ENCODE measurements at places on chromosomes 1 and 21. TPM values are rescaled to one million over a fixed set of nuclear protein-coding genes. Genes with fewer than 3 reads are reported as not detected.

- H3K4me3 ChIP-seq = no peak overlapping the region
- H3K4me1 ChIP-seq = no peaks in the 10 kb centered on the region
- H3K36me3 ChIP-seq = no peaks in the 10 kb centered on the region
- H3K27me3 ChIP-seq = no peaks in the 10 kb centered on the region
- no peak overlapping the region for H3K27ac ChIP-seq
- DNase-seq = no peak
These were observed 34.6 kb upstream of the CD55 start for GRCh38 chr1:207286786-207287468.

DNA sequence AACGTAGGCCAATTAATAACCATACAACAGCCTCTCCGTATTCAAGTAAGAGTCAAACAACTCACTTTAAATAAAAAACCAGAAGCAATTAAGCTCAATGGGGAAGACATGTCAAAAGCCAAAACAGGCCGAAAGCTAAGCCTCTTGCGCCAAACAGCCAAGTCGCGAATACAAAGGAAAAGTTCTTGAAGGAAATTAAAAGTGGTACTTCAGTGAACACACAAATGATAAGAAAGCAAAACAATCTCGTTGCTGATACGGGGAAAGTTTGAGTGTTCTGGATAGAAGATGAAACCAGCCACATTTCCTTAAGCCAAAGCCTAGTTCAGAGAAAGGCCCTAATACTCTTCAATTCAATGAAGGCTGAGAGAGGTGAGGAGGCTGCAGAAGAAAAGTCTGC, 53.4 kb downstream of the SIPA1L2 start:
- no peaks in the 10 kb centered on the region for H3K27me3 ChIP-seq
- no peak for DNase-seq
- H3K4me3 ChIP-seq = no peak overlapping the region
- no peak overlapping the region for H3K27ac ChIP-seq

DNA sequence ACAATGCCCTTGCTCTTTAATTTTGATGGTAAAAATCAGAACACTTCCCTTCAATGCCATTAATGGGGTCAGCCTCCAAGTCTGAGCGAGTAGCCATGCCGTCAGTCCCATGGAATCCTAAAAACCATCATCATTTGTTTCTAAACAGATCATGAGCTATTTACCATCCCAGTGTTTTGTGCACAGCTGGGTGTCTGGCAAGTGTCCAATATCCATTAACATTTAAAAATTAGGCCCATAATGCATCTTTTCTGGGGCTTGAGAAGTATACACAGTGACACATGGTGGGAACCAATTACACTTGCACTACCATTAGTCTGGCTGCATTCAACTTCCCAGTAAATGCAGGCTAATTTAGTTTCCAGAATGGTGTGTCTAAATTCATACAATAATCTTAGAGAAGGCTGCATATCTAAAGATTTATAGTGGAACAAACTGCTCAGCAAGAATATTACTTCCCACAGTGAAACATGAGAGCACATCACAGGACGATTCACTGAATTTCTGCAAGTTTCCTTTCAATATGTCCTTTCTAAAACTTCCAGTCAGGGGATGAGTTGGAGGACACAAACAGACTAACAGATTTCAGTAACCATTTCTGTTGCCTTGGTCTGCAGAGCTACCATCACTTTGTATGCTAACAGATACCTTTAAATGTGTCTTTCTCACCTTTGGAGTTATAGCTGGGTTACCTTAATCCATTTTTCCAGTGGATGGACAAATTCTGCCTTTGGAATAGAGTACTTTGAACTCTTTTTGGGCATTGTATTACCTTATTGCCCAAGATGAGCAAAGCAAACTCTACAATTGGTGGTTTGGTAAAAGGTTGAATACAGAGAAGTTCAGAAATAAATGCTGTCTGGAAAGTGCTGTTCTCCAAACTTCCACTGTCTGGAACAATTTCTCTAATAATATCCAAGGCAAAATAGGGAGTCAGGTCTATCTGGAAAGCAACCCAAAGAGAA, 258.0 kb downstream of the PTBP2 start:
- no peaks in the 10 kb centered on the region for H3K27me3 ChIP-seq
- H3K4me3 ChIP-seq = no peak overlapping the region
- no peaks in the 10 kb centered on the region for H3K4me1 ChIP-seq
- no peak for DNase-seq
- no peak overlapping the region for H3K27ac ChIP-seq

DNA sequence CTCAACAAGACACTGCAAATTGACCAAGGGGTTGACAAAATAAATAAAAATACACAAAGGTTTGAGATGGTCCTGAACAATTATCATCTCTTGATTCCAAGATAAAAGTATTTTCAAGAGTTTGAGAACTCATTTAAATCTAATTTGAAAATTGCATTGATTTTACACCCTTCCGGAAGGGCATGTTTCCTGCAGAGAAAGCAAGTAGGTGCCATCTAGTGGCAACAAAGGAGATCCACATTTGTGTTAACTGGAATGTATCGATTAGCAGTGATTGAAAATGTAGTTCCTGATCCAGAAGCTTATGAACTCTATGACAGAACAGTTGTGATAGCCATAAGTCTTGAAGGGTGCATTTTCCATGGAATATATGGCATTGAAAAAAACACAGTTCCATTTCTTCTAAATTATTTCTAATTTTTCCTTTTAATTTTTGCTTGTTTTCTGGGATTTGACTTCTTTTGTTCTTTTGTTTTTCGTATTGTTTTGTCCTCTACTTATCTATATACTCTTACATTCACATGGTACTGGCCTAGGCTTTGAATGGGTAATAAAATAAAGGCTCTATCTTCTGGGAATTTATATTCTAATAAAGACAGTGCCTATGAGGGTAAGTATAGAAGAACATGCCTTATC, 143.7 kb downstream of the DNM3 start:
- H3K27ac ChIP-seq = no peak overlapping the region
- DNase-seq = no peak
- no peaks in the 10 kb centered on the region for H3K4me1 ChIP-seq
- H3K36me3 ChIP-seq = no peaks in the 10 kb centered on the region
- H3K4me3 ChIP-seq = no peak overlapping the region

GRCh38 chr1:90046635-90047034, 51.7 kb downstream of the ZNF326 start:
- H3K27ac ChIP-seq = no peak overlapping the region
- no peaks in the 10 kb centered on the region for H3K36me3 ChIP-seq
- no peaks in the 10 kb centered on the region for H3K27me3 ChIP-seq

PARK7 gene
- 206 TPM for total RNA-seq

Data from right atrium auricular region (tissue), 2 donors.